ENCODE measurements at places on chromosomes 1 and 21.

GRCh38 chr1:114979278-114979891, 50.2 kb upstream of the TSHB start:
- DNase-seq = peak; percentile 52

DNA sequence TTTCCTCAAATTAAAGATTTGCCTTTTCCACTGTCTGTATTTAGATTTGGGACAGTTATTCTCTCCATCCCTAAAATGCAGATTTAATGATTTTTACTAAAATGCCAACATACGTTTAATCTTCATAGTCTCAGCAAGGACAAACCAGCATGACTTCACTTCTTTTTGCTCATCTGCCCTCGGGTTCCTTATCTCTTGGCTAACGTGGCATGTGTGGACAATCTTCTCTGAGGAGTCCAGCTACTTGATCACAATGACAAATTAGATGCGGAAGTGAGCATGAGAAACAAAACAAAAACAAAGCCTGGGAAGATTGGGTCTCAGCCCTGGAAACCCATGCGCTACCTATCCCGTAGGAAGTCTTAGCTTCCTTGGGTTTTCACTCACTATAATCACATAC, 1.0 kb downstream of the MRAP start:
- no peak for DNase-seq

- DNase-seq = no peak
Observed at GRCh38 chr1:75992312-75992711, 60.1 kb upstream of the ASB17 start.

DNA sequence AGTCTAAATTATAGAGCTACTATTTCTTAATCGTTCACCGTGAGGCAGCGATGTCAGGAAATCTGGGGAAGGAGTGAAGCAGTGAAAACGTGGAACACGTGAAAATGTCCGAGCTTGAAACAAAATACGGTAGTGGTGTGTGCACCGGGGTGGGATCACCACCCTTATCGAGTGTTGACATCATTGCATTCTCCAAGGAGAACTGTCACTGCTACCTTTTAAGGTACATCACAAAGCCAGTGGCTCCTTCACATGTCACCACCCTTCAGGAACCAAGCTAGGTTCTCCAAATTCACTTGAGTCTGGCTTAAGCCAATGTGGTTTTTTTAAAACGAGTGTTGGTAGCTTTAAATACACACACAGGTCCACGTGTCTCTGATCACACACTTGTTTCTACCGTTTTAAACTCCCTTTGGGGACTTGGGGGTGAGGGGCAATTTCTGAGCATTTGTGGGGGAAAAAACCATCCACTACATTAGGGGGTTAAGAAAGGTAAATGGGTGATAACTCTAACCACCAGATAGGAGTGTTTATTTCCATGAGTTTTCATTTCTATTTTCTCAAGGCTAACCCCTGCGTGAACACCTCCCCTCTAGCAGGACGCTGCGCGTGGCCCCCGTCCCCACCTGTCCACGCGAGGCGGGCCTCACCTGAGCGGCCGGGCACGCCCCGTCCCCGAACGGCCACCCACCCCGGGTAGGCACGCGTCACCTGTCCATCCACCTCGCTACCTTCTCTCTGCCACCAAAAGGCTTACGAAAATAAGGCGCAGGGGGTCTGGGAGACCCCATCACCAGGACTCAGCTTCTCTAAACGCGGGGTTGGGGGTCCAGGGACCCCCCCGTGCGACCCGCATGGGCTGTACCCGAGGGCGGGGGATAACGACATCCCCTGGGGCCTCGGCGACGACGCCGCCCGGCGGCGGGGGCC, 978 bp downstream of the PRDM15 start:
- DNase-seq = no peak

DNA sequence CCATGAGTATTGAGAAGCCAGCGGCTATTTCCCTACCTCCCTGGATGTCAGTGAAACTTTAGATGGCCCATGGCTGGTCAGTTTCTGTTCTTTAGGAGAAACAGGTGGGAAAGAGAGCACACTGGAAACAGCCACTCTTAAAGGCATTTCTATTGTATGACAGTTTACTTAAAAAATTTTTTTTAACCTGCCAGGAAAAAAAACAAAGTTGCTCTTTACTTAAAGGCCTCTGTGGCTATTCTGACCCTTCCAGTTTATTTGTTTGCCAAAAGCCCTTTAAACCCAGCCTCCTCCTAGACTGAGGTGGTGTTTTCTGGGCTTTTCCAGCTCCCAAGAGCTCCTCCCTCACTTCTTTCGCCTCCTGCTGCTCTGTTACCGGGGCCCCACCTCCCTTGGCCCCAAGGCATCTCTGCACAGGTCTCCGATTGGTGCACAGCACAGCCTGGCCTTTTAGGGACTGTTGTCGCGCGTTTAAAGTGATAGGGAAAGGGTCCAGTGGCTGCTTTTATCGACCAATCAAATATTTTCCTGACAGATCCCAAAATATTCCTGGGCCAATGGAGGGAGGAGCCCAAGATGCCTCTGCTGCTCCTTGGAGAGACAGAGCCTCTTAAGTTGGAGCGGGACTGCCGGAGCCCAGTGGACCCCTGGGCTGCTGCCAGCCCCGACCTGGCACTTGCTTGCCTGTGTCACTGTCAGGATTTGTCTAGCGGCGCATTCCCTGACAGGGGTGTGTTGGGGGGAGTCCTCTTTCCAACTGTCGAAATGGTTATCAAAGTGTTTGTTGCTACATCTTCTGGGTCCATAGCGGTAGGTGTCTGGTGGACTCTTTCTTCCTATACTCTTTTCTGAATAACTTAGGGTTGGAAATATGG, at the start of gene SH3BGR:
SH3BGR (plus strand) TSS at position 639 of the 875 bp plus-strand sequence; CDS start at position 766, 127 bp downstream.
- DNase-seq = no peak

DNA sequence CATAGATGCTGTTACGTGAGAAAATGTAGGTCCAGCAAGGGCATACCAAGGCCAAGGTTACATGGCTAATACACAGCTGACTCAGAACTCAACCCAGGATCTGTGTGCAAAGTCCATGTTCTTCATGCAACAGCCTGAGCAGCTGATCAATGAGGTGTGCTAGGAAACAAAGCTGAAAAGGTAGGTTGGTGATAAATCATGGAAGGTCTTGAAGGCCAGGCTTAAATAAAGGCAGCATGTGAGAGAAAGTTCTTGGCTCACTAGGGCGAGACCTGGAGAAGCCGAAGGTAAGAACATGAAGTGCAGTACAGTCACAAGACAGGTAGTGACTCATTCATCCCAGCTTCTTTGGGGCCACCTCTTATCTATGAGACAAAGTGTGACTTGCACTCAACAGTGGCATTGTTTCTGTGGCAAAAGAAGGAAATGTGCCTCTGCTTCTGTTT, 33.4 kb downstream of the TLR5 start:
- no peak for DNase-seq

- DNase-seq = no peak
Observed at GRCh38 chr21:44519346-44520325, 20.4 kb downstream of the KRTAP10-1 start.

DNA sequence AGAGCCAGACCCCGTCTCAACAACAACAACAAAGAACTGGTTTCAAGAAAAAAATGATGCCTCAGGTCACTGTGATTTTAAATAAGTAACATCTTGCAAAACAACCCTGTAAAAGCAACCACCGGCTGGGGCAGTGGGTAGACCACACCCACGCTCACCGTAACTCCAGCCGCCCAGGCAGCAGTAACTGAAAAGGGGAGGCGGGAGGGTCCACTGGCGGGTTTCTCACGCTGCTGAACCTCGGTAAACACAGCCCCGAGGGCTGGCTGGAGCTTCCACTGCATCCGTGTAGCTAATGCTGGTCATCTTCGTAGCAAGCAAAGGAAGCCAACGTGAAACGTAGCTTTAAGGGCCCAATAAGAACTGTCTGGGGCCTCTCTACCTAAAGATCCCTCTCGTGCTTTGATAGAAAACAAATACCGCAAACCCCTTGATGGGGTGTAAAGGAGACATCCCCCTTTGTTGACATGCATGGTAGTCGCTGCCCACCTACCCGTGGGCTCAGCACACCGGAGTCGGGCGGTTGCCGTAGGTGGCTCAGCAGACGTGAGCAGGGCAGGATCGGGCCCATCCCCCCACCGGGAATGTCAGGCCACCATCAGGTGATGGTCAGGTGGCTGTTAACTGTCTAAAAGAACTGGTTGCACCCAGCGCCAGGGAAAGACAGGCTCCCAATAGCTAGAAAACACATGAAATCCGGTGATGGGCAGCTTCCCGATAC, 4.2 kb downstream of the C1orf159 start:
- no peak for DNase-seq

- peak; percentile 44 for DNase-seq
Observed at GRCh38 chr1:168509875-168510791, 33.7 kb downstream of the XCL2 start.

- no peak for DNase-seq
Observed at GRCh38 chr1:209554761-209555611, 28.5 kb upstream of the CAMK1G start.

- no peak for DNase-seq
Observed at GRCh38 chr1:33276573-33277298, 20.4 kb downstream of the ZNF362 start.

- DNase-seq = no peak
Observed at GRCh38 chr1:66271216-66271903, 262.6 kb upstream of the SGIP1 start.

DNA sequence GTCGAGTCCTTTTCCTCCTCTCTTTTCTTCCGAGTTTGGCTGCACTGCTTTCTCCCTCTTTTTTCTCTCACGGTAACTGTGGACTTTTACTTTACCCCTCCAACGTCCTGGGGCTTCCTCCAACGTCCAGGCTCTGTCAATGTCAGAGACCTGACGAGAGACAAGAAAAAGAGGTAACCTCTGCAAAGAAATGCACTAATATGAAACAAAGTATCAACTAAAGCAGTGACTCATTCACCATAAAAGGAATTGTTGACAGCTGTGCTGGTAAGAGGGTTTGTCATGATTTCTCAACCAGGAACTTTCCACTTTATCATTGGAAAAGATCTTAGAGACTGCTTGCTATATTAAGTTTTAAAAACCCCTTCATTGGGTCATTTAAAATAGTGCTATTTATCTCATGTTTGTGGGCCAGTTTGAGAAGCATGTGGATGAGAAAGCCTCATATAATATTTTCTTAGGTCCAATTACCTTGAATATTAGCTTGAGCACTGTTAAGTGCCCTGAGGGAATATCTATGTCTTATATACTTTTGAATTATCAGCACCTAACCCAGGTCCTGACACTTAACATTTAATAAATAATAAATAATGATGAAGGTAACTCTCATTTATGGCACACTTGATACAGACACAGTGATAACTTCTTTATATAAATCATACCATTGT, at the start of gene GBP2:
GBP2 (minus strand) TSS at position 202 of the 668 bp plus-strand sequence. CDS start 4,148 bp downstream, outside the sequence.
- DNase-seq = no peak

DNA sequence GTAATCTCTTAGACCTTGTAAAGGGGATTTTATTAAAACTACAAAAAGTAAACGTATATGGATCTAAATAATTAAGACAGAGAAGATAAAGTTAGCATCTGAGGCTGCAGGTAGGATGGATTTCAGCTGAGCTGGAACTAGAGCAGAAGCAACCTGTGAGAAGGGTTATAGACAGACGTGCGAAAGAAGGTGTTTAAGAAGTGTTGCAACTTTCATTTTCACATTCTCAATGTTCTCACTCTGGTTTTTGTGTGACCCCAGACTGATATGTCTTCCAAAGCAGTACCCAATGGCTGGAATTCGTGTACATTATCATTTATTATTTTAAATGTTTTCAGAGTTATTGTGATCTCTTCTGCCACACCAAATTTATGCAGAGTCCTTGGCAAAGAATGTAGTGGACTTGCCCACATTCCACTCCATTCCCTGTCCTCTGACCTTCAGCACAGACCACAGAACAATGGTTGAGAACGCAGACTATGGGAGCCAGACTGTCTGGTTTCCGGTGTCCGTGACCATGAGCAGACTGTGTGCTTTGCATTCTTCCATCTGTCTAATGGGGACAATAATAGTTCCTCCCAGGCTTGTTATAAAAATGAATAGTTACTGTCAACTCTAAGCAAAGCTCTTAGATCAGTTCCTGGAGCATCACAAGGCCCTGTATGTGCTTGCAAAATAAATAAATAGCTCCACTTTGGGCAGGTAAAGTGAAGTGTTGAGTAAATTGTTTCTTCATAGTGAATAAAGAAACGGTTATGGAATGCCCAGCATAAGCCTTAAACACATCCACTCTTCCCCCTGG, 140.6 kb upstream of the SAMSN1 start:
- DNase-seq = no peak

DNA sequence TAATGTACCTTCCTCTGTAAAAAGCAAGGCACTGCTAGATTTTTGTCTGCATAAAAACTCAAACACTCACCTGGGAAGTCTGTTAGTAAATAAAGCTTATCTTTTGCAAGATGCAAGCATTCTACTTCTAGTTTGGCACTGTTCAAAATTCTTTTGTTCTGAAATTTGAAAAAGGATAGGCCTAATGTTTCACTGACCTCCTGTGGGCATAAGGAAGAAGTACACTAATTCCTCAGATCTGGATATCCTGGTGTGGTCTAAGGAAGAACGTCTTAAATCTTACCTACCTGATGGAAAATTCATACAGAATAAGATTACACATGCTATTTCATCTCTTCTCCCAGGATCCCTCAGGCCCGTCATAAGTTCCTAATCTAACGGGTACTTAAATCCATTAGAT, 93.5 kb upstream of the CAMK1G start:
- no peak for DNase-seq

DNA sequence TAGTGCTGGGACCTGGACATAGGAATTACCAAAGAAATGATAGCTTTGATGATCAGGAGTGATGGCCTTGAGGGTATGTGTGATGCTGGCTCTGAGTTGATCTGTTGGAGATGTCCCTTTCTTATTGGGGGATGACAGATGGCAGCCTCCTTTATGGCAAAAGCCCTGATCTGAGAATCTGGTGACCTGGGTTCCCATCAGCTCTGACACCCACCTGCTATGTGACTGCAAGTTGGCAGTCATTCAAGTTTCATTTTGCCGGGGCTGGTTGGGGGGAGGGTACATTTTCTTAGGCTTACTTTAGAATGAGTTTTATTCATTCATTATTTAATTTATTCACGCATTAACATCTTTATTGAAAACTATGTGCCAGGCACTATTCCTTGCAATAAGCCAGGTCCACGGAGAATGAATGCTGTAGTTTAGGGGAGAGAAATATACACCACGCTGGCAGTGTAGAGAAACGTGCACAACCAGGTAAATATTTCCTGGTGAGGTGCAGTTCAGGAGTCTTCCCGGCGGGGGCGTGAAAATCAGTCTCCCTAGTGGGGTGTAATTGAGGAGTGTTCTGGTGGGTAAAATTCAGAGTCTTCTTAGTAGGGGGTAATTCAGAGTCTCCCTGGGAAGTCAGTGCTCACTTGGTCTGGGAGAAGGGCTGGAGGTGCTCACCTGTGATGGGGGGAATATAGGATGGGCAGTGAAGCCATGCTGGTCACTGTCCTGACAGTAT, 401.3 kb downstream of the CAMTA1 start:
- no peak for DNase-seq

GRCh38 chr21:21018821-21019220, 20.6 kb downstream of the NCAM2 start:
- DNase-seq = no peak
